Stimulated activated CD8-positive, alpha-beta memory T cell treated with anti-CD3 and anti-CD28 coated beads, Interleukin-4, amount 100 ng/mL, for 1 hour (primary cell): ENCODE measurements at places on chromosomes 2 and 18.

DNA sequence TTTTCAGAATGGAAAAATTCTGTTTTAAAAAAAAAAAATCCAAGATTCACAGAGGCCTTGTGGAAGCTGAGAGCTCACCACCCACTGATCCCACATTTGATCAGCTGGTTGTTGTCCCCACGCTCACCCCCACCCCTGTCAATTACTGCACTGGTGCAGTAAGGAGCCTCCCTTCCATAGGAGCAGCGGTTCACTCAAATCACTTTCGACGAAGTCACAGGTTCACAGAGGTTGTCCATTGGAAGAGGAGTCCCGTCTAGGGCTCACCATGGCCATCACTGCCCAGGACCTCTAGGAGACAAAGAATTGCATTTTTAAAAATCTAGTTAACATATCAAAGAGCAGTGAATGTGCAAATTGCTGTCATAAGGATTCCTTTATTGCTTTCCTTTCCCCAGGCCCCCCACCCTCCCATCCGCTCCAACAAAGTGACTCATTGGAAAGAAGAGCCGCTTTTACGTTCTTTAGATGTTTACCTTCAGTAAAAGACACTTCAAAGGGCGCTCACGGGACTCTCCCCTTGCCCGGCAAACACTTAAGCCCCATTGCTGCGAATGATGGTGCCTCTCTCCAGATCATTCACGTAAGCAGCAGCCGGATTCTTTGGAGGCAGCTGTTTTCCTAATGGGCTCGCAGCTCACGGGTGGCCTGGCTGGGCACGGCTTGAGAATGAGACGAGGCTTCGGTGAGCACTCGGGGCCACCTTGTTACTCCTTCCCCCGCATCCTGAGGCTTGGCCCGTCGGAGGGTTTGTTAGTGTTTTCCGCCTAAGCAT is 165.5 kb upstream of the SALL3 start:
- DNase-seq: no peak

- DNase-seq: no peak
These were observed 60.5 kb downstream of the BAZ2B start for GRCh38 chr2:159555651-159556392.

GRCh38 chr2:237445611-237446337 is 31.8 kb upstream of the COL6A3 start:
- no peak for DNase-seq

- DNase-seq: no peak
These were observed 85.5 kb downstream of the SOWAHC start for GRCh38 chr2:109699646-109700045.

DNA sequence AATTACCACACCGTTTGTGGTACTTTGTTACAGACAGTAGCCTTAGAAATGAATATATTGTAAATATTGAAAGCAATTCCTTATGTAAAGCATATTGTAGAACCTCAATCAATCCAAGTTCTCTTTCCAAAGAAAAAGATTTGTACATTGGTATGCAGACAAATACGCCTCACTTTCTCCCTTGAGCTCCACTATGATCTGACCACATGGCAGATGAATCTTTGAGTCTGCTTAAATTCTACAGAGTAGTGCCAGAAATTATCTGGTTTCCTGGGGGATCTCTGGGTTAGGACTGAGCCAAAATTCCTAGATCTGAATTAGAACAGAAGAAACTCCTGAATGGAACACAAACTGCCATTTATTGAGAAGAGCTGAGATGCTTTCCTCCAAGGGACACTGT is 99.0 kb downstream of the CPO start:
- no peak for DNase-seq

GRCh38 chr2:151762694-151763093 is 28.4 kb upstream of the NEB start:
- DNase-seq: no peak
